NCI-H1417 (cell line): ENCODE measurements at places on chromosomes 2 and 18.

GRCh38 chr2:37912056-37912455 lies 13.0 kb upstream of the RMDN2 start:
- DNase-seq: no peak

DNA sequence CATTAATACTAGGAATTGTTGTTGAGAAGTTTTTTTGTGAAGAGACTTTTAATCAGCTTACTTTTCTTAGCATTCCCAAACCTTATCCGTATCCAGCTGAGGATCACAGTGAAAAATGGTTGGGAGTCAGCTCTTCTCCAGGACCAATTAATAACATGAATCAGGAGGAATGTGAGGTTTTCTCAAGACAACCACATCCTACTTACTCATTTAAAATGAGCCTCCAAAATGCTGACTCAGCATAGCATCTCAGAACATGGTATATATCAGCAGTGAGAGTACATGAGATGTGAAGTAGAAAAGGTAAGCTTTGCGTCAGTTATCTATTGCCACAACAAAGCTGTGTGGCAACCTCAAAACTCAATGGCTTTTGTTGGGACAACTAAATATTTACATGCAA lies 140.3 kb downstream of the NRP2 start:
- no peak for DNase-seq

- peak; percentile 5 for DNase-seq
Observed at GRCh38 chr2:237529452-237530402, 36.6 kb upstream of the PRLH start.

DNA sequence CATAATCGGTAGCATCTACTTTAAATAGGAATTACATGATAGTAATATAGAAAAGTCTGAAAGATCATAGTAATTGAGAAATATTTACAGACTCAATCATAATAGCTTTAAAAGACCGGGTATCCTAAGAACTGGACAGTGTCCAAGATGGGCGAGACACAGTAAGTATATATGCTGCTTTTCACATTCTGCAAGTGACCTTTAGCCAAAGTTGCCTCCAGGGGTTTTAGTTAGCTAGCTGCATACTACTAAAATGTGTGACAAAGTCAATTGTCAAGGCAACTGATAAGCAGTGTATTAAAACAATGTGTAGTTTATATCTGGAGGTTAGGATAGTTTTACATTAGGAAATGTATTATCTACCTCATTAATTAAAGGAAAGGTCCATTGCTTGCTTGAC lies 24.6 kb downstream of the CD302 start:
- DNase-seq: no peak

- DNase-seq: no peak
Observed at GRCh38 chr2:35891528-35891927, 464.1 kb upstream of the CRIM1 start.

- DNase-seq: peak; percentile 62
Observed at GRCh38 chr2:223459328-223459939, 142.7 kb downstream of the SCG2 start.

DNA sequence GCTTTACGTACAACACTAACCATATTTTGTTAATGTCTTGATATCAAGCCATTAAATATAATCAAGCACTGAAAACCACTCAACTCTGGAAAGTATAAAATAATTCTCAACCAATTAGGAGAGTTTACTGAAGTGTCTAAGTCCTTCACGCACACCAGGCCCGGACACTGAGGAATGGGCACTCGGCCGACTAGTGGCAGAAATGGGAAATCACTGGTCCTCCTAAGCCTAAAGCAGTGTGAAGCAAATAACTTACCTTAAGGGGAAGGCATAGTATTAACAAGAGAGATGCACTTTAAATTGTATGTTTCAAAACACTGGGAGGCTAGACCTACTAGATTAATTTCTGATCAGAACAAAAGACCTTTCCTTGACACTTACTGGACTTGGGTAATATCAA lies 45.7 kb downstream of the FAM210A start:
- DNase-seq: no peak

DNA sequence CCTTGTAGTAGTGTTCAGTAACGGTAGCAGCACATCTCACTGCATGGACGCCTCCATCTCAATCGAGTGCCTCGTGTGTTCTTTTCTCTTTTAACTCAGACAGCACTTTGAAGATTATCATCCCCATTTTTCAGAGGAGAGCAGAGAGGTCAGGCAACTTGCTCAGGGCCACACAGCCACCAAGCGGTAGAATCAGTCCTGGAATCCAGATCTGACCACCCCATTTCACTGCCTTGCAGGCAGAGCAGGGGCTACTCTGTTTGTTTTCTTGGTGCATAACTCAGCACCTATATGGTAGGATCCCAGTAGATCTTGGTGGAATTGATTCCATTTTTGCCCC lies 129.5 kb downstream of the SMAD7 start:
- no peak for DNase-seq

DNA sequence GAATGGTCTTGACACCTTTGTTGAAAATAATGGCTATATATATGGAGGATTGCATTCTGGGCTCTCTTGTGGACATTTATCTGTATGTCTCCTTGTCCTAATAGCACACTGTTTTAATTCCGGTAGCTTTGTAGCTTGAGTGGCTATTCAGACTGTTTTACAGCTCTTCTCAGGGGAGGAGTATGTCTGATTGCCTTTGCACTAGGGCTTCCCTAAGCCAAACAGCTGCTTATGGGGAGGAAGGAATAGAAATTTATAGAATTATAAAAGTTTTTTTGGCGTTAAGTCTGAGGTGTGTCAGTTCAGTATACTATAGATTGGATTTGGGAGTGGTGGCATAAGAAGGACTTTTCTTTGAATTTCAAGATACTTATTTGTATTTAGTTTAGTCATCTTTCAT lies 12.6 kb downstream of the SEH1L start:
- DNase-seq: no peak

DNA sequence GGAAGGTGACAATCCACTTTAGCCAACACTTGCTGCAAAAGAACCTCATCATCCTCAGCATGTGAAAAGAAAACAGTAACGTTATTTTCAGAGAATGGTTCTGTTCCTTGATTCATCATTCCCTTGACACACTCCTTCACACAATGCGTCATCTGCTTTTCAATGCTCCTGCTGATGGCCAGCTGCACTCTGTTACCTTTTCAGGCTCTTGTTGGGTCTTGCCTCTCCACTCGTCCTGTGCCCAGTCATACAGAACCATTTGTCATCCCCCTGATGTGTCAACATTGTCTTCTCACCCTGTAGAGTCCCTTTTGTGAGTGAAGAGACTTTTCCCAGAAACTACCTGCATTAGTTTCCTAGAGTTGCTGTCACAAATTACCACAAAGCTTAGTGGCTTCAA lies 12.2 kb upstream of the DTNA start:
- DNase-seq: no peak

GRCh38 chr2:136253288-136254004 lies 135.5 kb upstream of the CXCR4 start:
- DNase-seq: no peak

DNA sequence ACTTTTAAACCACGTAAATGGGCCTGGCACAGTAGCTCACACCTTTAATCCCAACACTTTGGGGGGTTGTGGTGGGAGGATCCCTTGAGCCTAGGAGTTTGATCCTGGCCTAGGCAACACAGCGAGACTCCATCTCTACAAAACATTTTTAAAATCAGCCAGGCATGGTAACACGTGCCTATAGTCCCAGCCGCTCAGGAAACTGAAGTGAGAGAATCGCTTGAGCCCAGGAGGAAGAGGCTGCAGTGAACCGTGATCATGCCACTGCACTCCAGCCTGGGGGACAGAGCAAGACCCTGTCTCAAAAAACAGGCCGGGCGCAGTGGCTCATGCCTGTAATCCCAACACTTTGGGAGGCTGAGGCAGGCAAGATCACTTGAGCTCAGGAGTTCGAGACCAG lies 12.2 kb downstream of the ROCK1 start:
- no peak for DNase-seq

DNA sequence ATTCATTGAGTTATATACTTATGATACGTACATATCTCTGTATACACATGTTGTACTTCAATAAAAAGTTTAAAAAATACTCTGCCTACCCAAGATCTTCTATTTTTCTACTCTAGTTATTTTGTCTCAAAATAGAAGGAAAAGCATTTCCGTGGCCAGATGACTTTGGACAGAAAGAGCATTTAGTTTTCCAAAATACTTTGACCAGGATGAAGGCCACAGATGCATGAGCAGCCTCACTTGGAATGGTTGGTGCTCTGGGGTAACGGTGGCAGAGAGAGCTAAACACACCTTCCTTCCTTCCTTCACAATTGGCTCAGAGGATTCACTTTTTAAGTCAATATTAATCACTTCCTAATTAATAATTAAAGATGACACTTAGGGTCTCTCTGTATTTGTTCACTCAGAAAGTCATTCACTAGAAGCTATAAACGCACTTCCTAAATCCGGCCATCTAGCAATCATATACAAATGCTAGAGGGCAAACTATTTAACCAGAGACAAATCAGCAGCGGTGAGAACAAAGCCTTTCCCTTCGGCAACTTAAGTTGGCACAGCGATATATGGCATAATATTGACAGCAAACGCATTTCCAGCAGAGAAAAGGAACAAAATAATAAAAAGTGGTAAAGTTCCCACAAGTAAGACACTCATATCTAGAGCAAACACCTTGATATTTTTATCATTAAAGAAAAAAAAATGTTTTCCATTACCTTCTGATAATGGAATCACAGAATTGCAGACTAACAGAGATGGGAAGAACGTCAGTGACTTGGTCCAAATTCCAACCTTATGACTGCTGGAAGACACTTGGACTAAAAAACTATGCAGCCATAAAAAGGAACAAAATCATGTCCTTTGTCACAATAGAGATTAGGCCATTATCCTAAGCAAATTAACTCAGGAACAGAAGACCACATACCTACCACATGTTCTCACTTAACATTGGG lies 55.9 kb upstream of the NARS1 start:
- peak; percentile 69 for DNase-seq

- no peak for DNase-seq
Observed at GRCh38 chr2:88199912-88200682, 30.0 kb downstream of the THNSL2 start.

- DNase-seq: peak; percentile 39
Observed at GRCh38 chr2:47309952-47310800, 92.8 kb upstream of the MSH2 start.

GRCh38 chr18:23824240-23824639 lies 135.0 kb downstream of the LAMA3 start:
- no peak for DNase-seq

DNA sequence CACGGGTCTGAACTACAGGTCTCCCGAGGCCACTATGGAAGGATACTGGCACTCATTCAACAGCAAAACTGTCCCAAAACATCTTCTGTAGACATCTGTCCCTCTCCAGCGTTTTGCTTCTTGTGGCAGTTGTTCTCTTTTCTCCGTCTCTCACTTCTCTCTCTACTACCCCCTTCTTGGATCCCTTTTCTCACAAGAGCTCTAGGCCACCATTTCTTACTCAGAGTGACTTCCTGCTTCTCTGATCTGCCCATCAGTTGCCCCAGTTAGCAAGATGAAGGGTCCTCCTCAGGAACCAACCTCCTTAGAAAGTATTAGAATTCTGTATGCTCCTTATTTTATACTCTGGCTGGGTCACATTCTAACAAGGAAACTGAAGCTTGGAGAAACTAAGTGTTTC lies 32.6 kb downstream of the BCL2 start:
- no peak for DNase-seq

GRCh38 chr2:160051371-160051800 lies 11.0 kb downstream of the PLA2R1 start:
- DNase-seq: no peak

DNA sequence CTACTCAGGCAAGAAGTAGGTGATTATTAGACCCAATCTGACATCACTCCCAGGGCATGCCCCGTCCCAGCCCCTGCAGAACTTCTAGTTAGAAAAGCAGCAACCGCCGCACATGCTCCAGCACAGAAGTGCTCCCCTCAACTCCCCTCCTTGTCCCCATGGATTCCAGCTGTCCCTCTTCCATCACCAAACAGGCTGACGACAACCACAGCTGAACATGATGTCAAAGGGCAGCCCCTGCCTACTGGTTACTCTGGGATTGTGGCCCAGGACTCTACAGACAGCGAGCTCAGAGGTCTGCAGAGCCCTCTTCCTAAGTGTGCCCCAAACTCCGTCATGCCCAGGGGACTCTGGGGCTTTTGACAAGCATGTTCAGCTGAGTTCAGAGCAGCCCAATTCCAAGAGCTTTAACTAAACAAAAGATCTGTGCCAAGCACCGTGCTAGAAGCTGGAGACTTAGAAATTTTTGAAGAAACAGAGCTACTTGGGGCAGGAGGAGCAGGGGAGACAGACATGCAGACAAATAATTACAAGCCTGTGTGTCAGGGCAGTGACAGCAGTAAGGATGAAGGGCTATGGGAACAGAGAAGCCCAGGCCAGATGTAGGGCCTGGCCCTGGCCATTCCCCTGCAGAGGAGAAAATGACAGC lies 148.1 kb downstream of the BCL11A start:
- no peak for DNase-seq

DNA sequence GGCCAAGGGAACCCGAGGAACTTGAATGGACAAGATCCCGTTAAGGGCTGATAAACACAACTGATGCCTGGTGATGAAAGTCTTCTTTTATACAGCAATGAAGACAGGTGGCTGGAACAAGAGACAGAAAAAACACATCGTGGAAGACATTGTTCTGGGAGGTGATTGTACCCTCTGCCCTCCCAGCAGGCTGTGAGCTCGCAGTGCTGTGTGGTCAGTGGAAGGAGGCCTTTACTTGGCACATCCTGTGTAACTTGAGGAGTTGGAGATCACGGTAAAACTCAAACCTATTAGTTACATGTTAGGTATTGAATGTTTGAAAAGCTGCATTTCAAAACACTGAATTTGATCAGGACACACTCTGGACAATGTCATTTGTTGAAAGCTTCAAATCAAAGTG lies 249.9 kb upstream of the EPAS1 start:
- DNase-seq: no peak

DNA sequence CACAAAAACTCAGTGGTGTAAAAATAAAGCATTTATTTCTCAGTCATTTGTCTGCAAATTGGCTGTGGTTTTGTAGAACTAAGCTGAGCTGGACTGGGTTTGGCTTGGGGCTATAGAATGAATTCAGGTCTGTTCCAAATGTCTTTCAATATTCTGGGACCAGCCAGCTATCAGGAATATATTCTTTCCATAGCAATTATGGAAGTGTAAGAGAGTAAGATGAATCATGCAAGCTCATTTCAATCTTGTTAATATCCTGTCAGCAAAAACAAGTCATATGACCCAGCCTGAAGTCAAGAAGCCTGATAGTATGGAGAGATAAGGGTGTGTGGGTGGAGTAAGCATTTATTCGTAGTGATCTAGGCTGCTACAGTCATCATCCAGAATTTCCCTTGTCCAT lies 481.0 kb upstream of the CDH2 start:
- no peak for DNase-seq

DNA sequence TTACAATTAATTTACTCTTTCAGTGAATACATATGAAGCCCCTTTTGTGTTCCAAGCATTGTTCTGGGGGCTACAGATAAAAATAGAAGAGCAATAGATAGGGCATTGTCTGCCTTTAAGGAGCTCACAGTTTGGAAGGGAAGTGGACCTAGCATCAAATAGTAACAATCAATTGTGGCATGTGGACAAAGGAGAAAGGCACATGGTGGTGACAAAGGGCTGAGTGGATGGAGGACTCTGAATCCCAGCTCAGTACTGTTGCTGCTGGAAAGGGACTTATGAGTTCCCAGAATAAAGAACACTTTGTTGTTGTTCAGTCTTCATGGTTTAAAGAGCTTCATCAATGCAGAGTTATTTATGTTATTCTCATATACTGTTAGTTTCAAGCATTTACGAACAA lies 217.7 kb downstream of the HRH4 start:
- no peak for DNase-seq
